ENCODE measurements at places on chromosomes 1 and 21.
A peak's percentile ranks its signal among the peaks of the same experiment; 100 is the strongest.

DNA sequence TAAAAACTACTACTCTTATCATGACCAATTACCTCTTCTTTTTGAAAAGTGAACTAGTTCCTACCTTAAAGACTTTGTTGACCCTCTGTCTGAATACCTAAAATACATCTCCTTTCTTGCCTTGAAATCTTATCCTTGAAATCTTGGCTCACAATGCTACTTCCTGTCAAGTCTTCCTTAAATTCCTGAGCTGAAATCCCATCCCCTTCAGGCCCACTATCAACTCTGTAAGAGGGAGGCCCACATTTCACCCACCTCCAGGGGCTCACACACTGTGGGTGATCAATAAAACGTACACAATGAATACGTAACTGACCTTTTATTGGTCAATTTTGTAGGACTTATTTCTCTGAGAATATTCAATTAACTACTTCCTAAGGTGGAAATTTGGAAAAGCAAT, 88.0 kb downstream of the APP start:
- no peak for DNase-seq

- DNase-seq = peak; percentile 31
Measured at GRCh38 chr1:80218112-80218511, 1211.6 kb upstream of the ADGRL4 start.

GRCh38 chr1:3494321-3495308, 40.1 kb downstream of the ARHGEF16 start:
- DNase-seq = no peak

- DNase-seq = no peak
Measured at GRCh38 chr1:223820515-223820858, 25.3 kb downstream of the TP53BP2 start.

- DNase-seq = no peak
Measured at GRCh38 chr1:8860738-8861516, 17.6 kb downstream of the ENO1 start.

GRCh38 chr1:91799863-91800262, 86.1 kb downstream of the TGFBR3 start:
- DNase-seq = no peak

- no peak for DNase-seq
Measured at GRCh38 chr21:43929217-43929971, 64.4 kb downstream of the AGPAT3 start.

DNA sequence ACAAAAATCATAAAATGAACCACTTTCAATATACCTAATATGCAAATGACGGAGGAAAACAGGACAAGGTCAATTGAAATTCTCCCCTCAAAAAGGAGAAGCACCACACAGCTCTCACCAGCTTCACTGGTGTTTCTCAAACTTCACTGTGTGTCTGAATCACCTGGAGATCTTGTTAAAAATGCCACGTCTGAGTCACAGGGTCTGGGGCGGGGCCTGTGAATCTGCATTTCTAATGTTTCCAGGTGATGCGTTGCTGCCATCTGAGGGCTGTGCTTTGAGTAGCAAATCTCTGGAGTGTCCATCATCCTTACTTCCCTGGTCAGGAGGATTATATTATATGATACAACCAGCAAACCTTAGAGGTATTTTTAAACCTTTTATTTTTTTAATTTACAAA, 9.0 kb downstream of the CLDN19 start:
- no peak for DNase-seq

DNA sequence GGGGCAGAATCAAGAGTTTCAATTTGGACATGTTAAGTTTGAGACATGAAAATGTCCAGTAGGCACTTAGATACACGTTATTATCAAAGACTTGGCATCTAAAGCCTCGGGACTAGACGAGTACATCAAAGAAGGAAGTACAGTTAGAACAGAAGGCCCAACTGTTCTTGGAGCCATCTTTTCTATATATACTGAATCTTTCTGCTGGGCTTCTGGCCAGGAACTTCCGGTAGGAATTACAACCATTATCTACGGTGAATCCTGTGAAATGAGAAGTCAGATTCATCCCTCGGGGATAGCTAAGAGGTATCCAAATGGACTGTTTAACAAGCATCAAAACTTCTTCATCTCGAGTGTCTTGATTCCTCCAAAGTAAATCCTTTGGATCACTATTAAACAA, 34.4 kb upstream of the NRDC start:
- DNase-seq = no peak

DNA sequence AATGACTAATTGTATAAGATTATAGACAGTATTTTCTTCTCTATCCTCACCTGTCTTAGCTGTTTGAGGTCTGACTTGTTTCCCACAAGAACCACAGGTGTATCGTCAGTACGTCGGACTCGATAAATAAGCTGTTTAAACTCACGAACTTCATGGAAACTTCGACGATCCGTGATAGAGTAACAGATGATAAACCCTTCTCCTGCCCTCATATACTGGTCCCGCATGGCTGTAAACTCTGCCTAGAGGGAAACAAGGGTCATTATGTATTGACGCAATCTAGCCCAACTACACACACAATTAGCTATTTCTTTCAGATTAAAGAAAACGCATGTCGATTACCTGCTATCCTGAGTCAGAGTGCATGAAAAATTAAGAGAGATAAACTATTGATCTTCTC, 6.9 kb downstream of the RIT1 start:
- DNase-seq = no peak

- no peak for DNase-seq
Measured at GRCh38 chr1:202439308-202439707, 90.8 kb downstream of the PPP1R12B start.

GRCh38 chr1:66533804-66534740, at the start of gene SGIP1:
TSS of gene SGIP1 (plus strand) at chr1:66534153. CDS start at chr1:66534359, 206 bp downstream.
- DNase-seq = no peak

DNA sequence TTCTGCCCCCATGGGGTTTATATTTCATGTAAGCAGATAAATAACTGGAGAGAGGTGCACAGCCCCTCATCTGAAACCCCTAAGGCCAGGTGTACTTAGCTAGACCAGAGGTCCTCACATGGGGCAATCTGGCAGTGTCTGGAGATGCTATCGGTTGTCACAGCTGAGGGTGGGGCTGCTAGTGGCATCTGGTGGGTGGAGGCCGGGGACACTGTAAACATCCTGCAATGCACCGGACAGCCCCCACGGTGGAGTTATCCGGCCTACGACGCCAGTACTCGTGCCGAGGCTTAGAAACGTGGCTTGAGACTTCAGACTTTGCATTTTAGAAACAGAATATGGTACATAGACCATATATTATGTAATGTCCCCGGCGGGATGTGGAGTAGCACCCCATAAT, 186.5 kb upstream of the VAMP3 start:
- DNase-seq = no peak

DNA sequence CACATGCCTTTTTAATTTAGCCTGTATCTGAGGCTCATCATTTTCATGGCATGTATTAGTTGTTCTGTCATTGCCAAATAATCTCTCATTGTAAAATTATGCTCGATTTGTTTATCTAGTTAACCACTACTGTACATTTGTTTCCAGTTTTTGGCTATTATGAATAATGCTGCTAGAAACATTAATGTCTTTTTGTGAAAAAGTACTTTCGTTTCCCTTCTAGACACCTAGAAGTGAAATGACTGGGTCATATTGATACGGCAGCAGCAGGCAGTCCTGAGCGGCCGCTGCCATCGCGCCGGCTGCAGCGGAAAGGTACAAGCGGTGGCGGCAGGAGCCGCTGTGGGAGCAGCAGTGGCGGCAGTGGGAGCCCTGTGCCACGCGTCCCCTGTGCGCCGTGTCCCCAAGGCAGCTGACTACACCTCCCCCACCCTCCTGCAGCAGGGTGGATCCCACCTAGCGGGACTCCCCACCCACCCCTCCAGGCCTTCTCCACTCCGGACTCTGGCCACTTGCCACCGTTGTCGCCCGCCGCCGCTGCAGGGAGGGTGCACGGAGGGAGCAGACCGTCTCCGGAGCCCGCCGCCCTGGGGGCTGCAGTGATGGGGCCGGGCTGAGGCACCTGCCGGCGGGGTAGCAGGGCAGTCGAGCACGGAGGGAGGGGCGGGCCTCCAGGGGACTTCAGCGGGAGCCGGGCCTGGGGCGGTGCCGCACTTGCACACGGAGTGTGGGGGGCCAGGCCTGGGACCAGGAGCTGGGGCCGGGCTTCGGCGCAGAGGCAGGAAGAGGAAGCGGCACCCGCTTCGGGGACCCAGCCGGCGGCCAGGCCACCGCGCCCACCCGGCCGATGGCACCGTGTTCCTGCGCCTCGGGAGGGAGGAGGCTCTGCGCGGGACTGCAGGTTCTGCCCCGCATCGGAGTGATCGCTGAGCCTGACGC, 66.8 kb upstream of the RGS7 start:
- DNase-seq = no peak

GRCh38 chr1:153292740-153293479, 19.8 kb downstream of the PGLYRP3 start:
- peak; percentile 58 for DNase-seq

DNA sequence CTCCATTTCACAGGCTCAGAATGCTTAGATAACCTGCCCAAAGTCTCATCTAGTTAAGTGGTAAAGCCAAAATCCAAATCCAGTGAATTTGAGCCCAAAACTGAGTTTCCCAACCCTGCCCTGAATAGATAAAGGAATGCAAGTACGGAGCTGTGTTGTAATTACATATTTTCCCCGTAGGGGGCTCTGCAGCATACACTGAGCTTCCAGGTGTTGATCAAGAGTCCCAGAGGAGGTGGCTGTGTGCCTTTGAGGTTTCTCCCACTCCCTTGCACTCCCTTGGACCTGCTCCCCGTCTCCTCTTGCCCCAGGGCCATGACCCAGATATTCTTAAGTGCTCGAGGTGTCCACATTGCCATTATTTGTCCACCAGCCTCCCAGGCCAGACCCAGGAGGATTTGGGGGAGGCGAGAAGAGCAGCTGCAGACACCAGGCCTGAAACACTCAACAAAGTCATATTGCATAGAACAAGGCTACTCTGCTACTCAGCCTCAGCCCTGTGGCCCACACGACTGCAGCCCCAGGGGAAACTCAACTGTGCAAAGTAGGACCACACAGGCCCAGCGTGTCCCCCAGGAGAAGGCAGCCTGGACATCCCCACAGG, 18.4 kb upstream of the LY9 start:
- DNase-seq = peak; percentile 69

- no peak for DNase-seq
Measured at GRCh38 chr1:59701376-59701775, 113.4 kb upstream of the HOOK1 start.

DNA sequence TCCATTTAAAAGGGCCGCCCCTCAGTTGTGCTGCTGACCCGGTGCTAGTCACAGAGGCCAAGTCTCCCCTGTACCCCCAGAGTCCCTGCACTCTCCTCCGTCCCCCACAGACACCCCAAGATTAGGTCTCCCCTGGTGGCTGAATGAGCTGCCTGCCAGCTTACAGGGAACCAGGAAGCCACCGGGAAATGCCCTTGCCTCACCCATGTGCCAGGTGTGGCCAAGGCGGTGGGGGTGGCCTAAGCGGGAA, 32.7 kb downstream of the HSPG2 start:
- no peak for DNase-seq

- no peak for DNase-seq
Measured at GRCh38 chr1:243705585-243705984, 144.5 kb downstream of the AKT3 start.

DNA sequence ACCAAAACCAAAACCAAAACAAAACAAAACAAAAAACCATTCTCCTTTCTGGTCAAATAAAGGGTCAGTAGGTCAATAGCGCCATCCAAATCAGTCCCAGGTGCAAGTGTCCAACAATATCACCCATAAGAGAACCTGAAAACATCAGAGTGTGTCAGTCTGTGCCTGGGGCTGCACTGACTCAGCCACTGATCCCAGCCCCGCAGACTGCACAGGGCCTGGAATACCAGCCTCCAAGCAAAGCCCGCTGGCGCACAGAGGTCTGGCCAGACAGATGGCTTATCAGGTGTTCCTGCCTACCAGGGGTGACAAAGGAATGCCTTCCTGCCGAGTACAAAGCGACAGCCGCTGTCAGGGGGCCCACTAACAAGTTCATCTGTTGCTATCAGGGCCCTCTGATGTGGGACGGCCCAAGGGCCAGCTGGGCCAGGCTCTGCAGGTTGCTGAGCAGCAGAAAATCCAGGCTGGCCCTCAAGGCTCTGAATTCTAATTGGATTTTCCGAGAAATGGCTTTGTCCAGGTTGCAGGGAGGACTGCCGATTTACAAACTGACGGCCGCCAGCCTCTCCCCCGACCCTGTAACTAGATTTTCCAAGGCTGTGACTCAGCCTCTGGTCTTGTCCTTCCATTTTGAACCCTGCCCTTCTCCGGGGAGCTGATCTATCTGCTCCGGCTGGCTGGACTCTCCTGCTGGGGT, 13.7 kb upstream of the TMEM51 start:
- no peak for DNase-seq

- no peak for DNase-seq
Measured at GRCh38 chr1:178379807-178380206, 117.0 kb downstream of the CLEC20A start.

GRCh38 chr1:14928412-14928811, 225.1 kb upstream of the TMEM51 start:
- DNase-seq = no peak

- no peak for DNase-seq
Measured at GRCh38 chr21:46667741-46668380, 32.4 kb downstream of the PRMT2 start.

- DNase-seq = no peak
Measured at GRCh38 chr1:229102741-229103391, 168.0 kb upstream of the RAB4A start.

DNA sequence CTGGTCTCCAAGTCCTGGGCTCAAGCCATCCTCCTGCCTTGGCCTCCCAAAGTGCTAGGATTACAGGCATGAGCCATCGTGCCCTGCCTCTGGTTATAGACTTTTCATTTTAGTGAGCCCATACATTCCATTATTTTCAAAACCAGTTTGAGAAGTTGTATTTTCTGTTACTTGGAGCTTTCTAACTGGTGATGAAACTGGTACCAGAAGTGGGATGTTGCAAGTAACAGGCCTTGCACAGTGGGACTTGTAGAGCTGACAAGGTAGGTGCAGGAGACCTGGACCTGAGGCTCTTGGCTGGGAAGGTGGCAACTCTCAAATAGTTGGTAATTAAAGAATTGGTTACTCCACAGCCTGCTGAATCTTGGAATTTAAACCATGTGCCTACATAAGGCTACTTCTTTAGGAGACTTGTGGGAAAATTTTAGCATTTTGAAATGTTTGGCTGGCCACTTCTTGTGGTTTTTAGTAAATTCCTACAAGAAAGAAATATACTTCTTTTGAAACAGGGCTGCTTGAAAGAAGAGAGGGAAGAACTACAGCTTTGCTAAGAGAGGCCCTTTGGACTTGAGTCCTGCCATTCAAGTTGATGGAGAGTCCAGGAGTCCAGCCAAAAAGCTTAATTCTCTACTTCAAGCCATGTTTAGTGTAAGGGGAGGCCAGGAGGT, 9.8 kb upstream of the ALPL start:
- no peak for DNase-seq

DNA sequence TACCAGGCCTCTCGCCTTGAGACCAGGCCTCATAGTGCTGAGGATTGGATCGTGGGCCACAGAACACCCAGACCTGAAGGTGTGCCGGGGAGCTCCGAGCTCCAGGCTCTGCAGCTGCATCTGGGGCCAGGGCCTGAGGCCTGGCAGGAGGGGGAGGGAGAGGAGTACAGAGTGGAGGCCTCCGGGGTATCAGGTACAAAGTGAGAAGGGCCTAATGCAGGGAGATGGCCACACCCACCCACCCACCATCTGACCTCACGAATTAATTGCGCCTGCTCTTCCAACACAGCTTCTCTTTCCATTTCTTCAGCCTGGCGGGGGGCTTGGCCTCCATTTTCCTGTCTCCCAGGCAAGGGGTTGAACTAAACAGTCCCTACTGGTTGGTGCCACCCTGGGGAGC, 99.4 kb upstream of the ARHGEF16 start:
- no peak for DNase-seq

Measured in Jurkat, Clone E6-1 (cell line).